ENCODE measurements at places on chromosomes 16 and 17. TPM values are rescaled to one million over a fixed set of nuclear protein-coding genes. Genes with fewer than 3 reads are reported as not detected.

DNA sequence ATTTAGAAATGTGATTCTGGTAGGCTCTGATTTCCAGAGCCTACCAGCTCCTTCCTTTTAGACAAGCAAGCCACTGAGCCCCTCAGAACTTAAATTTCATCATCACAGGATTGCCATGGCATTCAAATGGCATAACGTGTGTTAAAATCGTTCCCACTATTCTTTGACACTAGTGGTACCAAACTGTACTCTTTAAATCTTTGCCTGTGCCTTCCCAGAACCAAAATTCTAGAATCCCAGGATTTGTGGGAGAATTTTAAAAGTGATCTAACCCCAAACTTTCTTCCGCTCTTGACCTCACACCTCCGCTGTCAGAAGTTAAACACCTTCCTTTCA, 287 bp upstream of the INTS2 start:
- DNase-seq = no peak

GRCh38 chr17:81390873-81391255, 4.4 kb upstream of the BAHCC1 start:
- peak; percentile 86 for DNase-seq

Gene KRT33B
- total RNA-seq = 1.1 TPM

GRCh38 chr17:50519141-50519834, 11.0 kb downstream of the MYCBPAP start:
- peak; percentile 61 for DNase-seq

GRCh38 chr17:57905875-57906455, 49.2 kb downstream of the CUEDC1 start:
- DNase-seq = no peak

- peak; percentile 27 for DNase-seq
Observed at GRCh38 chr16:30757316-30757715, 4.5 kb downstream of the CFAP119 start.

DNA sequence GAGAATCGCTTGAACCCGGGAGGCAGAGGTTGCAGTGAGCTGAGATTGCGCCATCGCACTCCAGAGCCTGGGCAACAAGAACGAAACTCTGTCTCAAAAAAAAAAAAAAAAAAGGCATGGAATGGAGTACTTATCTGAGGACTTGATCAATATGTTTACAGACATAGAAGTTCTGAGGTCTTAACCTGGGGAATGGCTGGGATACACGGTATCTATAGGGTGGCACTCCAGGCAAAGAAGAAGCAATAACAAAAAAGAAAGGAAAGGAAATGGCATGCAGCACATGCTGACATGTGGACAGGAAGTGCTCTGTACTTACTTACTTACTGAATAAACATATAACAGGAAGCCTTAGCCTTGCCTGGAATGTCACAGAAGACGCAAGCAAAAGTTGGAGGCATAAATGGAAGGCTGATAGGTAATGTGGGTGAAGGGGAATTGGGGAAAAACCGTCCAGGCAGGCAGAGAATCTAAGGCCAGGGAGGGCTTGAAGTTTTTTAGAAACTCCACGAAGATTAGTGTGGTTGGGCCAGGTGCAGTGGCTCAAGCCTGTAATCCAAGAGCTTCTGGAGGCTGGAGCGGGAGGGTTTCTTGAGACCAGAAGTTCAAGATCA, 10.1 kb upstream of the SPOP start:
- no peak for DNase-seq

GRCh38 chr17:42199416-42200011, 5.2 kb upstream of the GHDC start:
- DNase-seq = no peak

Gene POLR3E
- total RNA-seq = 19.2 TPM

DNA sequence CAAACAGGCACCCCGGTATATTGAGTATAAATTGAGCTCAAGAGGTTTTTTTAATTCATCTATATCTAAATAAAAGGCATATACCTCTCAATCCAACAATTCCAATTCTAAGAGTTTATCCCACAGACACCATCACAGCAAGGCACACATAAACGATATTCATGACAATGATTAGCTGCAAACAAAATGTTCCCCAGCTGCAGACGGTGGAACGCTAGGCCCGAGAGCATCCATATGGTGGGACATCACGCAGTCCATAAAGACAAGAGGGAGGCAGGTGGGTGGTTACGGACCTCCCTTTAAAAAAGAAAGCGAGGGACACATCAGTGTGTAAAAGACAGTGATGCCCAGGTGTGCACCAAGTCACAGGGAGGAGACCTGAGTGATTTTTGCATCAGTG, 28.1 kb downstream of the MEAK7 start:
- no peak for DNase-seq
